Activated T-helper 1 cell treated with Interleukin-2 at 50 U/mL for 16 hours (primary cell): ENCODE measurements at places on chromosomes 1 and 21.

DNA sequence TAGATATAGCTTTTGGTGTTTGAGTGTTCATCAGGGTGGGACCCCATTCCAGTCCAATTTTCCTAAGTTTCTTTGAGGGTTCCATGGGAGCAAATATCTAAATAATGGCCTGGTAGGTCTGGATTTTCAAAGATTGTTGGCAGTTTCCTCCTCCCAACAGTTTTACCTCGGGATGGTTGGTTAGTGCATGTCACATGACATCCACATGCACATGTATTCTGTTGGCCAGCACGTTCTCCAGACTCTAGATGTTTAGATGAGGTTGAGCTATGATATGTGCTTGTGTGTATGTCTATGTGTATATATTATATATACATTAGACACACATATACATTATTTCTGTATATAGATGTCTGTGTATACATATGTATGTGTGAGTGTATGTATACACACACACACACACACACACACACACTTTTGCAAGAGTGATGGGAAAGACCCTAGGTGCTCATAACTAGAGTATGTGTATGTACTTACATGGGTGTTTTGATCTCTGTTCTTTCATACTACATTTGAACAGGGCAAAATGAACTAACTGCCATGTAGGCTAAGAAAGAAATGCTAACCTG, 5.6 kb downstream of the RGS4 start:
- no peak for DNase-seq

GRCh38 chr1:163191301-163191700, 11.4 kb downstream of the RGS5 start:
- no peak for DNase-seq

- no peak for DNase-seq
Observed at GRCh38 chr1:9187004-9187403, 47.6 kb upstream of the H6PD start.

- peak; percentile 34 for DNase-seq
Observed at GRCh38 chr1:160539990-160540858, 17.2 kb upstream of the SLAMF6 start.

GRCh38 chr1:32276032-32276782, 15.7 kb upstream of the HDAC1 start:
- no peak for DNase-seq

GRCh38 chr1:32830092-32830852, 12.8 kb downstream of the S100PBP start:
- no peak for DNase-seq

DNA sequence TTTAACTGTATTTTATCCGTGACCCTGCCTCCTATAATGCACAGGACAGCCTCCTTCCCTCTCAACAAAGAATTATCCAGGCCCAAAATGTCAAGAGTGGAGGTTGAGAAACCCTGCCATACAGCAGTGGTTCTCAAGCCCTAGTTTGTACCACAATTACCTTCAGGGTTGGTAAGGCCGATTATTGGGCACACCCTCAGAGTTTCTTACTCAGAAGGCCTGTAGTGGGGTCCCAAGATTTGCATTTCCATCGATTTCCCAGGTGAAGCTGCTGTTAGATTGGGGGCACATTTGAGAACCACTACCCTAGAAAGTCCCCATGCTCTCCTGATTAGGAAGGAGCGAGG, 400 bp upstream of the PGBD2 start:
- no peak for DNase-seq

GRCh38 chr1:180620581-180620980, 11.2 kb upstream of the XPR1 start:
- no peak for DNase-seq

DNA sequence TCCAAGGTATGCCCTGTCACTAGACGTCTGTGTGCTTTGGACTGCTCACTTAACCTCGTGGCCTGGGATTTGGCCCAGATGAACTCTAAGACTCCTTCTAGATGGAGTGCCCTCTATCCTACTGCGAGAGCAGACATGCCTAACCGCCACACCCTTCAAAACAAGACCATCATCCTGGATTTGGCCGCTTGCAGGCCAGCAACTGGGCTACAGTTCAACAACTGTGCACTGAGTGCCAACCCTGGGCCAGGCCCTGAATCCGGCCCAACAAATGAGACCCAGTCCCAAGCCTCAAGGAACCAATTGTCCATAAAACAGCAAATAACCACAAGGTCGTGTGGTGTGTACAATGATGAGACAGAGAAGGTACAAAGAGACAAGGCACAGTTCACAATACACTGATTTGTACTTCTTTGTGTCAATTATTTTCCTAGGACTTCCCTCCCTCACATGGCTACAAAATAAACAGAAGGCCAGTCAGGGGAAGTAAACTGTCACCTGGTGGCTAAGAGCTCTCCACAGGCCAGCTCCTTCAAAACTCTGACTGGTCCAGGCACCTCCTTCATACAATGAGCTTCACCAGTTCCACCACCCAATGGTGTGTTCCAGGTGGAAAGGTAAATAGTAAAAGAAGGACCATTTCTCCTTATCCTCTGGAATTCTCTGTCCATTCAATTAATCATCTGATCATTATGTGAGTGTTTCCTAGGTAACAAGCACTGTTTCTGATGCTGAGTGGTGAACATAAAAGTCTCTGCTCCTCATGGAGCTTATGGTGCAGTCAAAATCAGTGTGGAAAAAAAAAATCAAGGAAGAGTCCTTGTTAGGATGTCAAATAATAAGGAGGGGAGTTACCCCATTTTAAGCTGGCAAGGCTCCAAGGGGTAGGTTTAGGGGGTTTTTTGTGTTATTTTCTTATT, 60.4 kb downstream of the CAPZB start:
- no peak for DNase-seq

DNA sequence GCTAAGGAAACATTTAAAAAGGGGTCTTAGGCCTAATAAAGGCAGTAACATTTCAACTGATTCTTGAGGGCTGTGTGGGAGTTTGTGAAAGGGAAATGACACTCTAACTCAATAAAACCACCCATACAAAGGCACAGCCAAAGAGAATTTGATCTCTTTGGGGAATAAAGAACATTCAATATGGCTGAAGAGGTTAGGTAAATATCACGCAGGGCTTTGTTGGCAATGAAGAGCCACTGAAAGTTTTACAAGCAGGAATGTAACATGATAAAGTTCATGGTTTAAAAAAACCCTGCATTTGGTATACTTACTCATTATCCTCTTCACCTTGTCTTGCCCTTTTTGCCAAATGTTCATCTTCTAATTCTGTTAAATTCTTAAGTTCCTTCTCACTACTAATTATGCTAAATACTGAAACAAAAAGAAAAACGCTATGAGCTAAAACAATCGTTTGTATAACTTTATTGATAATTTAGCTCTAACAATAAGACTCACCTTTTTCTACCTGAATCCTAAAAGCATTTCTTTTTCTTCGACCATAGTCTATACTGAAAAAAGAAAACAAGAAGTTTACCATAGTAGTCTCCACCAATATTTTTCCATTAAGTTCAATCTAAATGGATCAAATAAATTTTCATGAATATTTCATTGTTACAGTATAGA, 12.5 kb downstream of the NVL start:
- no peak for DNase-seq

DNA sequence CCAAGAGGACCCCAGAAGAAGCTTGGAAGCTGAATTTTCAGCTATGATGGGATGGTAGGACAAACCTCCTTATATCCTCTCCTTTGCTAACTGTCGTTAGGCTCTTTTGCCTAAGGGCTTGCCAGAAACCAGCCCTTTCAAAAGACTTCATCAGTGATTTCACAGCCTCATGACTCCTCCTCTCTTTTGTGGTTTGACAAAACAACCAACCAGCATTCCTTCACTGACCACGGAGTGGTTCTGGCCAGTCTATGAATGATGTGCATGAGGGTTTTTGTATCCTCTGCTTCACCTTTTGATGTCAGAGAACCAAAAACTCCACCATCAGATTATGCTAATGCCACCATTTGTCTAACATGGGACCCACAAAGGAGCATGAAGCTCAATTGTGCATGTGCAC, 116.9 kb upstream of the COA6 start:
- DNase-seq = no peak

DNA sequence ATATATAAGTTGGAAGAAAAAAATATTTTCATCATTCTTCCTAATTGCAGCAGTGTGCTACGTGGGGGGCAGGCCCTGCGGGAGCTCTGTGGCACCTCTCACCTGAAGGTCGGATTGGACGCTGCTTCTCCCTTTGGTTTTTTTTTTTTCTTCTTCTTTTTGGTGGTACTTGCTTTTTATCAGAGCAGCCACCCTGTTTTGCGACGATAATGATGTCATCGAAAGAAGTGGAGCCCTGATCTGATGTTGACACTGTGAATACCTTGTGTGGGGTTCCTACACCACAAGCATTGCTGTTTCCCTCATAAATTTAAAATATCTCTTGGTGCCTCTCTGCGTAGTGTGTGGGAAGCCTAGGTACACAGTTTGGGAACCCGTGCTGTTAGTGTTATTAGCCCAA, 5.5 kb downstream of the TRAPPC10 start:
- no peak for DNase-seq

DNA sequence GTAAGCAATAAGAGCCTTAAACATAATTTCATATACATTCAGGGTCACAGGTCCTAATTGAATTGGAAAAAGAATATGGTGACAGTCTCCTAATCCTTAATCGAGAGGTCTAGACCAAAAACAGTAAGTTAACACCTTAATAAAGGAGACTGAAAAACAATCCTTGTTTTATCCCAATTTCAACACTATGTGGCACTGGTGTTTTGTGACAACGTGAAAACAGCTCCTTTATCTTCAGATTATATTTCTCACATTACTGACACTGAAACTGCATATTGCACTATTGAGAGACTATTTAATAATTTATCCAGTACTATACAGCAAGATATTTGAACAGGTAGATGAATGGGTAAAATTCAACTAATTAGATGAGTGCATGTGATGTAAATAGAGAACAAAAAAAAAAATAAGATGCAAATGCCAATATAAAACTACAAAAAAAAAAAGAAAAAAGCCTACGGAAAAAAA, 34.1 kb downstream of the TP53BP2 start:
- DNase-seq = no peak

DNA sequence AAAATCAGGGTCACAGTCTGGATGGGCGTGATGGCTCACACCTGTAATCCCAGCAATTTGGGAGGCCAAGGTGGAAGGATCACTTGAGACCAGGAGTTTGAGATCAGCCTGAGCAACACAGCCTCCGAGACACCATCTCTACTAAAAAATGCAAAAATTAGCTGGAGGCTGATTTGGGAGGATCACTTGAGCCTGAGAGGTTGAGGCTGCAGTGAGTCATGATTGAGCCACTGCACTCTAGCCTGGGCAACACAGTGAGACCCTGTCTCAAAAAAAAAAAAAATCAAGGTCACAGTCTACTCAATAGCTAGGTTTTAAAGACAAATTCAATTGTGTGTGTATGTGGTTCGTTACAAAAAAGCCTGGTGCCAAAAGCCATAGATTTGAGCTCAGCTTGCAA, 34.4 kb downstream of the TRIM67 start:
- DNase-seq = no peak

GRCh38 chr1:174221681-174222080, 62.4 kb downstream of the RABGAP1L start:
- no peak for DNase-seq

DNA sequence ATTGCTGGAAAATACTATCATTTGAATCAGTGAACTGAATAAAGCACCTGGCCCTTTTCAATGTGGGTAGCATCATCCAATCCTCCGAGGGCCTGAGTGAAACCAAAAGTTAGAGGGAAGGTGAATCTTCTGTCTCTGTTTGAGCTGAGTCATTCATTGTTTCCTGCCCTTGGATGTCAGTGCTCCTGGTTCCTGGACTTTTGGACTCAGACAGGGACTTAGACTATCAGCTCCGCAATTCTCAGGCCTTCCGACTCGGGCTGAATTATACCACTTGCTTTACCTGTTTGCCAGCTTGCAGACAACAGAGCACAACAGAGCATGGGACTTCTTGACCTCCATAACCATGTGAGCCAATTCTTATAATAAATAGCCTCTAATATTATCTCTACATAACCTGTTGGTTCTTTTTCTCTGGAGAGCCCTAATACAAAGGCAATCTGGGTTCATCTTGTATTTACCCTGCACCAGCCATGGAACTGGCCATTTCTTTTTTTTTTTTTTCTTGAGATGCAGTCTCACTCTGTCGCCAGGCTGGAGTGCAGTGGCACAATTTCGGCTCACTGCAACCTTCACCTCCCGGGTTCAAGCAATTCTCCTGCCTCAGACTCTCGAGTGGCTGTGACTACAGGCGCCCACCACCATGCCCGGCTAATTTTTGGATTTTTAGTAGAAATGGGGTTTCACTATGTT, 19.2 kb upstream of the VASH2 start:
- no peak for DNase-seq

GRCh38 chr1:160428655-160429054, 28.3 kb downstream of the VANGL2 start:
- DNase-seq = no peak

DNA sequence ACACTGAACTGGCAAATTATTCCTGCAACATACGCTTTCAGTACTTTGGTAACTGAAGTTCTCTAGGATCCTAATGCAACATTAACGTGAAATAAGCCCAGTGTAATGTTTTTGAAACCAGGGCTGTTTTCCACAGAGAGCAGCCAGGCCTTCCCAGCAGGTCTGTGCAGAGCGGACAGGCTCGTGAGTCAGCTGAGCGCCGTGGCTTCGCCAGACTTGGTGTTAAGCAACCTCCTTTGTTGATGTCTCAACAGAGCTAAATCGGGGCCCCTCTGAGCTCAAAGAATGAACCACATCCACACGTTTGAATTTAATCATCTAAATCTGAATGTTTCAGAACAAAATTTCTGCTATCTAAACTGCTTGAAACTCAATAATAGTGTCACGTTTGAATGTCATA, 181.8 kb upstream of the FMN2 start:
- no peak for DNase-seq

DNA sequence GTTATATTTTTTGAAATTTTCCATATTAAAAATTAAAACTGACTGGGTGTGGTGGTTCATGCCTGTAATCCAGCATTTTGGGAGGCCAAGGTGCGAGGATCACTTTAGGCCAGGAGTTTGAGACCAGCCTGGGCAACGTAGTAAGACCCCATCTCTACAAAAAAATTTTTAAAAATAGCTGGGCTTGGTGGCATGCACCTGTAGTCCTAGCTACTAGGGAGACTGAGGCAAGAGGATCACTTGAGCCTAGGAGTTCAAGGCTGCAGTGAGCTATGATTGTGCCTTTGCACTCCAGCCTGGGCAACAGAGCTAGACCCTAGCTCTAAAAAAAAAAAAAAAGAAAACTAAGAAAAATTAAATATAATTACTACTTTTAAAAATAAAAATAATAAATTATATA, 4.5 kb upstream of the SVBP start:
- no peak for DNase-seq

- no peak for DNase-seq
Observed at GRCh38 chr1:201329286-201329685, 46.0 kb downstream of the PKP1 start.

- DNase-seq = no peak
Observed at GRCh38 chr1:108084866-108085477, 115.2 kb downstream of the SLC25A24 start.

DNA sequence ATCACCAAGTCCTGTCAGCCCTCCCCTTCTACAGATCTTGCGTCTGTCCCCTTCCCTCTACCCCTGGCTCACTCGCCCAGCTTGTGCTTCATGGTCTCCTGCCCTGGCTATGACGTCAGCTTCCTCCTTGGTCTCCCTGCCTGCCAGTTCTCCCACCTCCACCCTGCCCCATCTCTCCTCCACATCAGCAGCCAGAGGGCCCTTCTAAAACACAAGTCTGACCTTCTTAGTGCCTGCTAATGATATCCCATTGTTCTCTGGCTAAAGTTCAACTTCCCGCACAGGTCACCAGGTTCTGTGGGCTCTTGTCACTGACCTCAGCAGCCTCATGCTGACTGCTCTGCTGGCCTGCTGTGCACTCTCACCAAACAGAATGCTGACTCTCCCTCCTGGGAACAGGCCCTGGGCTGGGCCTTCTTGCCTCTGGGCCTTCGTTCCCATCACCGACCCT, 24.7 kb upstream of the MYCL start:
- DNase-seq = no peak

GRCh38 chr1:25971066-25971810, 26.6 kb downstream of the PAFAH2 start:
- no peak for DNase-seq
